Left lobe of liver (tissue), 2 donors: ENCODE measurements at places on chromosomes 11 and 22.

DNA sequence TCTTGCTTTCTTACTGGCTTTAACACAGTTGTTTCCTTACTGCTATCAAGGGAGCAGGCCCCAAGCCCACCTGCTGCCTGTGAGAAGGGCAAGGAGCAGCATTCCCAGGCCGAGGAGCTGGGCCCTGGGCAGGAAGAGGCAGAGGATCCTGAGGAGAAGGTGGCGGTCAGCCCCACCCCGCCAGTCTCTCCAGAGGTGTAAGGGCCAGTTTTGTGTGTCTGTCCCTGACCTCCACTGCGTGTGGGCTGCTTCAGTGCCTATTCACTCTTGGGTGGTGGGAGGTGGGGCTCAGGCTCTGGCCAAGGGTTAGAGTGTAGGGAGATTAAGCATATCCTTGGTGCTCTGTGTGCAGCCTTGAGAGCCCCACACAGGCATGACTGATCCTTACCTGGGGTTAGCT is 55.1 kb downstream of the CEP164 start:
- no peak for DNase-seq

DNA sequence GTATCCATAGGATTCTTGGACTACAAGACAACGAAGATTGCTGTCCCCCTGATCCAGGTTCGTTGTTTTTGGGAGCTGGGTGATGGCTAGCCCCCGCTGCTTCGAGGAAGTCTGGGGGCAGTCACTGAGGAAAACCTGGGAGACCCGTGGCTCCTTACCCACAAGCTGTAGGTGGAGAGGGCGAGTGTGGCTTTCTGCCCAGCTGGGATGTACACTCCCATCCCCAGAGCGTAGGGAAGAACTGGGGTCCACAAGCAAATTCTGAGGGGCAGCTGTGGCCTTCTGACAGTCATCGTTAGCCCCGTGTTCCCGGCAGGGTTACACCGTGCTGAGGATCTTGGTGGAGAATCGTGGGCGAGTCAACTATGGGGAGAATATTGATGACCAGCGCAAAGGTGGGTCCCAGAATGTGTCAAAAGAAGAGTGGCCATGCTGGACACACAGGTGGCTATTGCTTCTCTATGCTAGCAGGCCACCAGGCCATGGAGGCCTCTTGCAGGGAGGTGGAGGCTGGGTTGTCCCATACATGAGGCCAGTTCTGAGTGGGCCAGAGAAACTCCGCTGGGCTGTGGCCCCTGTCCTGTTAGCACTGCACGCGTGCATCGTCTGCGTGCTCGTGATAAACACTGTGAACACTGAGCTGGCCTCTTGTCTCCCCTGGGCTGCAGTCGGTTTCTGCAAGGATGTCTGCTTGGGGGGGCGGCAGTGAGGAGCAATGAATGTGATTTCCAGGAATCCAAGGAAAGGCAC is 39.8 kb downstream of the GLB1L2 start:
- no peak for DNase-seq

- peak; percentile 53 for DNase-seq
Observed at GRCh38 chr11:130522284-130522961, 74.0 kb downstream of the ADAMTS15 start.

GRCh38 chr22:40727964-40728615 is 48.8 kb downstream of the MCHR1 start:
- DNase-seq: no peak

DNA sequence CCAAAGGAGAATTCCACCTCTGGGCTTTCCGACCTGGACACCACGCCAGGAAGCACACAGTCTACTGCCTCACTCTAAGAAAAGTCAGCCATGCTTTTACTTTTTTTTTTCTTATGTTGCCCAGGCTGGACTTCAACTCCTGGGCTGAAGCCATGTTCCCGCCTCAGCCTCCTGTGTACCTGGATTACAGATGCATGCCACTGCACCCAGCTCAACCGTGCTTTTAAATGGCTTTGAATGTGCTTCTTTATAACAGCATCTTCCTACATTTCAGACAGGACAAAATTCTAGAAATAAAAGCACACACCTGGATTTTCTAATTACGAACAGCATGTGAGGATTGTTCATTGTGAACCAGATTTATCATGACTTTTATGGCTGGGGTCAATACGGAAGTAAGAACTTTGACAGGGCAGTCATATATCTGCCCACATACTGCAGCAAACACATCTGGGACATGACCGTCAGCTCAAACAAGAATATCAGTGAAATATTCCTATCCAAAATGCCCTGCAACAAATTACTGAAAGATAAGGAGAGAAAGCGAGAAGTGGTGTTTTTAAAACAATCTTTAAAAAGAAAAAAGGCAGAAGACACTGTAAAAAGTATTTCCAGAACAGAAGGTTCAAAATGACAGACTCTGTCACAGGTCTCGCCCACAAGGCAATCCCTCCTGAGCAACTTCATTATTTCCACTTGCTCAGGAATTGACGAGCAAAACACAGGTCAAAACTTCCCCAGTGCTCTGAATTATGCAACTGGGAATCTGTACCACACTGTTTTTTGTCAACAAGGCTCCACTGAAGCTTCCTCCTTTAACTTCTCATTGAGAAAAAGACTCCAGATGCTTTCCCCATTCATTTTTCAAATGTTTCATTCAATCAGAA is 42.1 kb downstream of the PACSIN2 start:
- DNase-seq: peak; percentile 70

DNA sequence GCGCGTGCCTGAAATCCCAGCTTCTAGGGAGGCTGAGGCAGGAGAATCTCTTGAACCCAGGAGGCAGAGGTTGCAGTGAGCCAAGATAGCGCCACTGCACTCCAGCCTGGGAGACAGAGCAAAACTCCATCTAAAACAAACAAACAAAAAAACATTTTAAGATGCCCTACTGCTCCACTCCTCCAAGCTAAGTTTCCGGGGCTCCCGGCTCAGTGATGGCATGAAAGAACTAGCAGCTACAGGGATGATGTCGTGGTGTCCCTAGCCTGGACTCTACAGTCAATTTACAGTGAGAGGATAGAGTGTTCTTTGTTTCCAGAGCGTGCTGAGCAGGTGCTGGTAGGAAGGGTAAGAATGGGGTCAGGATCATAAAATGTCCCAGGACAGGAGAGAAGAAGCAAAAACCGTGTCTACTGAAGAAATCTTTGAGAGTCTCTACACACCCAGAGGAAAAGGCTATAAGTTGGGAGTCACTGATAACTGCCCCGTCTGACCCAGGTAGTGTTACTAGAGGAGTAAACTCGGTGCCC is 1.2 kb upstream of the ZBTB3 start:
- DNase-seq: no peak

DNA sequence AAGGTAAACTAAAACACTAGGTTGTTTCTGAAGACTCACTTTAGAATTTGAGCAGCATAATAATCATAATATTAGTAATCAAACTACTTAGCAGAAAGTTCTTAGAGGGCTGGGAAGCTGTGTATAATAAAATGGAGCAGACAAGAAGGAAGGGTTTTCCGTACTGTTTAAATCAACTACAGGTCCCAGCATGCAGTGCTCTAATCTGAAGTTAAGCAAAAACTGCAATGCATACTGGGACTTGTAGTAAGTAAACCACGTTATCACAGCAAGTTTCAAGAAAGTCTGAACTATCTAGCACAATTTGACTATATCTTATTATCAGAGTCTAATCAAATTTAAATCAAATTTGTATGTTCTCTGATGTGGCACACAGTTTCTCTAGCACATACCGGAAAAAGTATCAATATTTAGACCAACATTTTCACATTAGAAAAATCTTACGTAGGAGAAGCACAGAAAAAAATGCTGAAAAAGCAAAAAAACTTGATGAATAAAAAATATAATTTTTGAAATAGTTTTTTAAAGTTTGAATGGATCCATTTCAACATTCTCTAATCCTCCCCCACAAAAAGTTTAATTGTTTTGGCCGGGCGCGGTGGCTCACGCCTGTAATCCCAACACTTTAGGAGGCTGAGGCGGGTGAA is 8.2 kb downstream of the PHF21A start:
- no peak for DNase-seq

GRCh38 chr22:31150615-31151014 is 9.4 kb upstream of the RNF185 start:
- no peak for DNase-seq

DNA sequence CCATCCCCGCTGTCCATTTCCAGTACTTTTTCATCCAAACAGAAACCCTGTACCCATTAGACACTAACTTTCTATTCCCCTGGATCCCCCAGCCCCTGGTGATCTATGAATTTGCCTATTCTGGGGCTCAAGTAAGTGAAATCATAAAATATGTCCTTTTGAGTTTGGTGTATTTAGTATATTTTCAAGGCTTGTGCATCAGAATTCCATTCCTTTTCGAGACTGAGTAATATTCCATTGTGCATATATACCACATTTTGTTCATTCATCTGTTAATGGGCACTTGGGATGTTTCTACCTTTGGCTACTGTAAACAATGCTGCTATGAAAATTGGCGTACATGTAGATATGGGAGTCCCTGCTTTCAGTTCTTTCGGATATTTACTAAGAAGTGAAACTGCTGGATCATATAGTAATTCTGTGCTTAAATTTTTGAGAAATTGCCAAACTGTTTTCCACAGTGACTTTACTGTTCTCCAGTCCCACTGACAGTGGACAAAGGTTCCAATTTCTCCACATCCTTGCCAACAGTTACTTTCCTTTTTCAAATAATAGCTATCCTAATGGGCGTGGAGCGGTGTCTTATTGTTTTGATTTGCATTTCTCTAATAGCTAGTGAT is 16.1 kb downstream of the APLP2 start:
- no peak for DNase-seq

DNA sequence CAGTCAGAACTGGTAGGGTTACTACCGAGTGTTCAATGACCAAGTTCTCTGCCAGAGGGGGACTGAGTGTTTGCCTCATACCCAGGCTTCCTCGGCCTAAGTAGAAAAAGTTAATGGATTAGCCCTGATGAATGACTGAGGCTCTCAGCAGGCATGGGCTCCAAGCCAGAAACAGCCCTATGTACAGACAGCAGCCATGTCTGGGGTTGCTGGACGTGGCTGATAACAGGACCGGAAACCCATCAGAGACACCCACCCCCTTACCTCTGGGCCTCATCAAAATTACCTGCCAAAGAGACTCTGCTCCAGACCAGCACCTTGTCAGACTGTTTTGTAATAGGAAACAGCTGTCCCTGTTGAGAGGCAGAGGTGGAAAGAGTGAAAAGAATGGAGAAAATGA is 351.4 kb downstream of the ETS1 start:
- no peak for DNase-seq

- no peak for DNase-seq
Observed at GRCh38 chr11:65431451-65432099, 9.0 kb downstream of the NEAT1 start.
